Stimulated activated CD8-positive, alpha-beta memory T cell treated with anti-CD3 and anti-CD28 coated beads, Interleukin-7, amount 100 ng/mL, for 4 hours (primary cell): ENCODE measurements at places on chromosomes 5 and 9.

GRCh38 chr5:945691-946551, 53.2 kb downstream of the TRIP13 start:
- DNase-seq = no peak

GRCh38 chr9:124010665-124011321, 775 bp upstream of the LHX2 start:
- DNase-seq = no peak

GRCh38 chr9:86470326-86470725, 116.1 kb upstream of the TUT7 start:
- no peak for DNase-seq

DNA sequence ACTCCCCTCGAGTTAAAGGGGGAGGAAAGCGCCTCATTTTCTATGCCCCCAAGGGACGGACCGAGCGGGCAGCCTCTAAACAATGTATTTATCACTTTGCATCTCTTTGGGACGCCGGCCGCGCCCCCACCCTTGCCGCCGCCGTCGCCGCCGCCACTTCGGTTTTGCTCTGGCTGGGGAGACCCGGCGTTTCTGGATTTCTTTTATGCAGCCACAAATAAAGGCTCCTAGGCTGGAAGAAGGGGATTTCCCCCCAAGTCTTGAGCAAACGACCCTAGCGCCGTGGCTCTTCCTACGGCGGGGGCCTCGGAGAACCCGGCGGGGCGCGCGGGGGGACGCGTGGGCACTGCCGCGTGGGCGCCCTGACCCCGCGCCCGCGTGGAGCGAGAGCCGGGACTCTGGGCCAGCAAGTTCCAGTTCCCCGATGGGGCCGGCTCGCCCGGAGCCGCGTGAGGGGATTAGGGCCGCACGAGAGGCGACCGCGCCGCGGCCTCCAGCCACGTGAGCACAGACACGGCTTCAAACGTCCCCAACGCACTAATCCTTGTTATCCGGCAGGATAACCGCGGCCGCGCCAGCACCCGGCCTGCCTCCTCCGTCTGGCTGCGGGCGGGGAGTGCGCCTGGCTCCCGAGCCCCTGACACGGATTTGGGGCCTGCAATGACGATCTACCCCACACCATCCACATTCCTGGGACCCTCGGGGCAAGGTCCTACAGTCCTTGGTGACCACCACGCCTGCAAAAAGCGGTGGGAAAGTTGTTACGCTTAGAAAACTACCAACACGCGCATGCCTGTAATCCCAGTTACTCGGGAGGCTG, 7.9 kb upstream of the NEUROG1 start:
- DNase-seq = no peak

DNA sequence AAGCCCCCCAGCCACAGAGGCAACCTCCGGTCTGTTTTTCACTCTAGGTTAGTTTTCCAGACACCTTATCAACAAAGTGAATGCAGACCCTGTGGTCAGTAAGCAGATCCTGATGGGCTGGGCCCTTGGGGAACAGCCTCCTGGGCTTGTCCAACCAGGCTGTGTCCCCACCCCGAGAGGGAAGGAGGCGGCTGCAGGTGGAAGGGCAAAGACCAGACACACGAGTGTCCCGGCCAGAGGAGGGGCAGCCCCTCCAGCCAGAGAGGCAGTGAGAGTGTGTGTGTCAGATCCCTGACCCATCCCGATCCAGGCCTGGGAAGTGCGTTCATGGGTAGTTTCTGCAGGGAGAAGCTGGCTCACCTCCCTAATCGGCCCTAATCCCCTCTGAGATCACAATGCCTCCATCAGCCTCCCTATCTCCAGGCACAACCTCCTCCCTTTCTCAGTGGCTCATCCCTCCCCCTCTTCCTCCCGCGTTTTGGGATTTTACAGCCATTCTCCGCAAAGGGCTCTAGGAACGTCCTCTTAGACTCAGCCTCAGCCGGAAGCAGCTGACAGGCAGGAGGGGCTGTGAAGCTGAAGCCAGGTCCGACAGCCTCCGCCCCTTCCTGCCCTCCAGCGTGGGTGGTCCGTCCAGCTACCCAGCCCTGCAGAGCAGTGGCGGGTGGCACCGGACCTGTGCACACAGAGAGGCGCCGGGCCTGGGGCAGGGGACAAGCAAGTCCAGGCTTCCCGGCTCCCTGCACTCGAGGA, 9.7 kb downstream of the SLC12A7 start:
- no peak for DNase-seq

GRCh38 chr9:16120231-16120641, 567.4 kb downstream of the CCDC171 start:
- no peak for DNase-seq

- no peak for DNase-seq
Measured at GRCh38 chr5:77993855-77994318, 217.7 kb upstream of the TBCA start.

GRCh38 chr9:114385397-114386181, 2.2 kb downstream of the AKNA start:
- peak; percentile 83 for DNase-seq

- no peak for DNase-seq
Measured at GRCh38 chr5:25095261-25095660, 450.5 kb upstream of the CDH10 start.

DNA sequence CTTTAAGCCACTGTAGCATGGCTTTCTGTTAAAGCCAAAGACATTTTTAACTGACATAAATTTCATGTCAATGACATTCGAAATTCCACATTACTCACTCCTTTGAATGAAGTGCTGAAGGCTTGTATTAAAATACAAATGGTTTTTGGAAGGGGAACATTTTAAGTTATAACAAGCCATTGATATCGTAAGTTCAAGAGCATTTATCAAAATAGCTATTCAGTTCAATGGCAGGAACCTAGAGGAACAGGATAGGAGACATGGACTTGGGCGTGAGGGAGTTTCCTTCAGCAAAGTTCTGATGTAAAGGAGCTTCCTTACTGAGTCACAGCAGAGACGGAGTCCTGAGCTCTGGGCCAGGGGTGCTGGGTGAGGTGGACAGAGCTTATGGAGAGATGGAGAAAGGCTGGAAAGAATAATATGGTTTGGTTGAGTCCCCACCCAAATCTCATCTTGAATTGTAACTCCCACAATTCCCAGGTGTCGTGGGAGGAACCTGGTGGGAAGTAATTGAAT, 631.8 kb downstream of the BNC2 start:
- no peak for DNase-seq

DNA sequence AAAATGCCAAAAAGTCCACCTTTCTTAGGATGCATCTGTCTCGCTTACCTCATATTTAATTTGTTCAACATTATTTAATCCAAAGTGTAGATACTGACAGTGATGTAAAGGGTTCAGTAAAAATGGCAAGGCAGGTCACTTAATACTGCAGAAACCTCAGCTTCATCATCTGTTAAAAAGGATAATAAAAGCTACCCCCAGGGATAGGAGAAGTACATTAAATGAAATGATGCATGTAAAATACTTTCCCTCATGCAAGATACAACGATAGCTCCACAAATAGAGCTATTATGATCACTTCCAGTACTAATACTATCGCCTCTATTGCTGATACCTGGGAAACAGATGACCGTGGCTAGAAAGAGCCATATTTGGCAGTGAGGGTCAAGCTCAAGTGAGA, 82.9 kb downstream of the SLC1A1 start:
- DNase-seq = no peak

DNA sequence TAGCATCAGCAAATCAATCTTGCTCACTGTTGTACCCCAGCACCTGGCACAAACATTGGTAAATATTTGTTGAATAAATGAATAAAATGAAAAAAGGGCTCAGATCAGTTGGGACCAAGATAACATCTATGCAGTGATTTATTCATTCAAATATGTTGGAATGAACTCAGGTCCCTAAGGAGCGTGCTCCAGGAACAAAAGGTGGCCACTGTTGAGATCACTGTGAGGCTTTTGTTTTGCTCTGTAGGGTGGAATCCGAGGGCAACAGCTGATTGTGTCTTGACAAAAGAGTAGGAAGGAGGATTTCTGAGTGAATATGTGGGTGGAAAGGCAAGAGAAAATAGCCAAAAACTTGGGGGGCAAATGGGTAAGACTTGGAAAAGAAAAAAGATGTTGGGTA, 89.7 kb downstream of the PPP2R2B start:
- no peak for DNase-seq

- DNase-seq = no peak
Measured at GRCh38 chr9:124272118-124272517, 14.4 kb downstream of the NEK6 start.

- no peak for DNase-seq
Measured at GRCh38 chr5:69230181-69230580, 4.5 kb upstream of the CDK7 start.

DNA sequence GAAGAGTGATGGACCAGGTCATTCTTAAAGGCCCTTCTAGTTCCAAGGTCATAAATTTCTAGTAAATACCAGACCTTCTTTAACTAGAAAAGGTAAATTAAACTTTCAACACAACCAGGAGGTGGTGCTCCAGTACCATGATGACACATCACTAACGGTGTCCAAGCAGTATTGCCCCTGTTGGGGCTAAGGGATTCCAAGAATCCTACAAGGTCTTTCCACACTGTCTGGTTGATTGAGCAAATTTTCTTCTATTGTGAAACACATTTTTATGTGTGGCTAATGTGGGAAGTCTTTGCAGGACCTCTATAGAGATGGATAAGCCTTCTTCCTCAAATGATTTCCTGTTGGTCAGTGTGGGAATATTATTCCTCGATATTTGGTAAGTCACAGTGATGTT, 459.6 kb upstream of the PAPPA start:
- no peak for DNase-seq

- DNase-seq = no peak
Measured at GRCh38 chr5:149024477-149024876, 38.4 kb downstream of the SH3TC2 start.

- DNase-seq = no peak
Measured at GRCh38 chr5:21910731-21911130, 942.4 kb downstream of the CDH12 start.

GRCh38 chr9:130029223-130029973, 13.6 kb downstream of the FNBP1 start:
- DNase-seq = no peak

DNA sequence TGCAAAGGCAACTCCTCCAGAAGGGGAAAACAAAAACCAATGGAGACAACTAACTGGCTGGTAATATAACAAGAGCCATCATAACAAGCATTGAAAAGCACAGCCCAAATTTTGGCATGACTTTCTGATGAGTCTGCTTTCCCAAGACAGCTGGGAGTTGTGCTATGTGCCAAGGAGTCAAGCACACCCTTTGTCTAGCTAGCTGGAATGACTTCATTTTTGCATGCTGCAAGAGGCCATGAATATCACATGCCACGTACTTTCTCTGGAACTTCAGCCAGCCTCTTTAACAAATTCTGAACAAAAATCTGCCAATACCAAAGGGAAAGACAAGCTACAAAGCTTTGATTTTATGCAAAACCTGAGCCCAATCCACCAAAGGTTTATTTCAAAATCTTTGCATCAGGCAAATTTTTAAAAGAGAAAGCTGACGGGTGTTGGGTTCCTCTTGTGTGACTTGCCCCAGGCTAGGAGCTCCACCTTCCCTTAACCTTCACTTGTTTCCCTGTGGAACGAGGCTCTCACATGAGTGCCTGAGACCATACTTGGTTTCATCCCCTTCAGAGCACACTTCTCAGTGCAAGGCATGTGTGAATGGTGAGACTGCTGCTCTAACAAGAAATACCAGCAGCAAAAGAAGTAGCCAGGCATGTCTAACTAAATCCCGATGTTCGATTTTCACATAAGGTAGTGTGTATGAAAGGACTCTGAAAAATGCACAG, 47.3 kb downstream of the S1PR3 start:
- no peak for DNase-seq

DNA sequence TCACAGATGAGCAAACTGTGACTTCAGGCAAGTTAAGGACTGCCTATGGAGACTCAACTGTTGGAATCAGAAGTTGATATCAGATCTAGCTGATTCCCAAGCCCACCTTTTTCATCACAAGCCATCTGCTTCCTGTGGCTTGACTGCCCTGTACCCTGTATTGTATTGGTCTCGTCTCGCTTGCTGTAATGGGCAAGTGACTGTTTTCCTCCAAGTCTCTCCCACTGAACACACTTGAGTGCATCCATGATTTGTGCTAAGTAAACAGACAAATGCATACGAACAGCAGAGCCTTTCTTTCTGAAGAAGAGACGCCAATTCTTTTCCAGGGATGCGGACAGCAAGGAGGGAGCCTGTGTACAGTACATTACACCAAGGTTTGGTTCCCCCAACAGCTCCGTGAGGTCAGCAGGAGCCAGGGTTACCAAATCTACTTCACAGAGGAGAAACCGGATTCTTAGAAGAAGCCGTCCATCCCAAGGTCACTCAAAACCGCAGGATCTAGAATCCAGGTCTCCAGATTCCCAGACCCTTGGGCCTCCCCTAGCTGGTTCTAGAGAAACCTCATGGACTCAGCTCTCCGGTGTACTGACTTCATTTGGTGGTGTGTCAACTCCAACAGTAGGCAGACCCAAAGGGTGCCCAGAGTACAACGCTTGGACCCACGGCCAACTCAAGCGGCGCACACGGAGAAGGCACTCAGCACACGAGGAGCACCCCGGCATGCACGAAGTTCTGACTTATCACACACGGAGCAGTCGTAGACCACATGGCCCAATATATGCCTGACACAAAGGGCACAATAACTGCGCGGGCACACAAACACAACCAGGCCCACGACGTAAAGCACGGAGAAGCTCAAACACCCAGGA, 1.1 kb downstream of the BAG1 start:
- DNase-seq = no peak

- no peak for DNase-seq
Measured at GRCh38 chr5:150492621-150493020, 15.3 kb upstream of the NDST1 start.

DNA sequence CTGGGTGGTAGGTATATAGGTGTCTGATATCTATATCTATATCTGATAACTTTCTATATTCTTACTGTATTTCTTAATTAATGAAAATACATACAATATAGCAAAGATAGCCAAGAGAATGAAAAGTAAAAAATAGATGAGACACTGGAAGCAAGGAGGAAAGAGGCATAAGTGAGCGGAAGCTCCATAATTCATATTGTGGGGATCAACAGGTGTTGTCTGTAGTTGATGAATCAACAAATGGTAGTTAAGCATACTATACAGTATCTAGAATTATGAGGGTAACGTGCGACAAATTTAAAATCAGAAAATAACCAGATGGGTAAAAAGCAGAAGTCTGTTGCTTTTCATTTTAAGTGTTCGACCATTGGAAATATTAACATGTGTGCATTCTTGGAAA, 7.1 kb downstream of the SPTLC1 start:
- DNase-seq = no peak

DNA sequence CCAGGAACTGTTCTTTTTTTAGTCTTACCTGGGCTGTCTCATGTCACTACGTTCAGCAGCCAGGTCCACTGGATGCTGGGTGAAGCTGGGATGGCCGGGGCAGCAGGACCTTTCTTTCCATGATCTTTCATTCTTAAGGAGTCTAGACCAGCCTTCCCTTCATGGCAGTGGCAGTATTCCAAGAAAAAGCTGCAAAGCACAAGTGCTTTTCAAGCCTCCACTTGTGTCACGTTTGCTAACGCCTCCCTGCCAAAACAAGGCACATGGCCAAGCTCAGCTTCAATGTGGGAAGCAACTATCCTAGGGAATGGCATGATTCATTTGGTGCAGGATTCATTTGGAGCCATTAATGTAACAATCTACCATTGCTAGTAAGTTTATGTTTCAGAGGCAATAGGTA, 94.8 kb downstream of the RCL1 start:
- no peak for DNase-seq
